Activated CD4-positive, alpha-beta memory T cell treated with anti-CD3 and anti-CD28 coated beads, Interleukin-2, amount 10 ng/mL, durations not matched to agents 7 days and 5 days (primary cell): ENCODE measurements at places on chromosomes 3 and 15. TPM values are rescaled to one million over a fixed set of nuclear protein-coding genes. Genes with fewer than 3 reads are reported as not detected.

TMEM39A gene
- total RNA-seq = 42.8 TPM

TMC3 gene
- total RNA-seq = not detected

PKM gene
- 1,081 TPM for total RNA-seq

UACA gene
- 0.58 TPM for total RNA-seq
